ENCODE measurements at places on chromosomes 11 and 22.

DNA sequence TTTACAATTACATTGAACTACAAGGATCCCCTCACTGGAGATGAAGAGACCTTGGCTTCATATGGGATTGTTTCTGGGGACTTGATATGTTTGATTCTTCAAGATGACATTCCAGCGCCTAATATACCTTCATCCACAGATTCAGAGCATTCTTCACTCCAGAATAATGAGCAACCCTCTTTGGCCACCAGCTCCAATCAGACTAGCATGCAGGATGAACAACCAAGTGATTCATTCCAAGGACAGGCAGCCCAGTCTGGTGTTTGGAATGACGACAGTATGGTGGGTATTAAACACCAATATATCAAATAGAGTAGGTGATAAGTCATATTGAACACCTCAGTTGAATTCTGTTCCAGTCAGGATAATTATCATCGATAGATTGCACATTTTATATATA is 4.4 kb downstream of the FBXO7 start:
- no peak for DNase-seq

DNA sequence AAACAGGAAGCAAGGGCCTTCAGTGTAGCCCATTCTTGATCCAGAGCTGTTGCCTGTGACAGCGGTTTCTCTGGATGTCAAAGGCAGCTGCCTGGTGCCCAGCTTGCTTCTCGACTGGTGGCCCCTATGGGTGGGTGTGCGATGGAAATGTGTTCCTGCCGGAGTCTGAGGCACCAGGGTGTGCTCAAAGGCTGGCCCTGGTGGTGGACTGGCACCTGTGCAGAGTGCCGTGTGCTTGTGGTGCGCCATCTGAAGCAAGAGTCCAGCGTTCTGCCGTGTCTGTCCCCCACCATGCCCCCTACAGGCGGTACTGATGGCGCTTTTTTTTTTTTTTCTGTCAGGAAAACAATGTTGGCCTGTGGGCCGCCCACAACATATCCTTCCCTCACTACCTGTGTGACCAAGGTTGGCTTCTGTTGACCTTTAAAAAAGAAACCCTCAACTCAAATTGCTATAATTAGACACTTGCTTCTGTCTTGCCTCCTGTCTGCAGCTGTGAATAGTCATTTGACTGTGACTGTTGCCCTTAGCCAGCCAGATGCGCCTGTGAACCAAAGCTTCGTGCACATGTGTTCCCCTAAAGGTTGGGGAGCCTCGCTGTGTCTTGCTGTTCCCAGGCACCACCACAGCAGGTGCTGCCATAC is 4.7 kb upstream of the RANBP1 start:
- DNase-seq, result no peak

GRCh38 chr11:46202149-46202548 is 75.3 kb upstream of the CREB3L1 start:
- DNase-seq, result peak; percentile 5

DNA sequence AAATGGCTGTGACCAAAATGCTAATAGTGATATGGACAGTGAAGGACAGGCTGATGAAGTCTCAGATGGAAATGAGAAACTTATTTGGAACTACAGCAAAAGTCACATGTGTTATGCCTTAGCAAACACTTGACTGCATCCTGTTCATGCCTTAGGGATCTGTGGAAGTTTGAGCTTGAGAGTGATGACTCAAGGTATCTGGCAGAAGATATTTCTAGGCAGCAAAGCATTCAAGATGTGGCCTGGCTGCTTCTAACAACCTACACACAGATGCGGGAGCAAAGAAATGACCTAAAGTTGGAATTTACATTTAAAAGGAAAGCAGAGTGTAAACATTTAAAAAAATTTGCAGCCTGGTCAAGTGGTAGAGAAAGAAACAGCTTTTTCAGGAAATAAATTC is 28.1 kb upstream of the CD81 start:
- no peak for DNase-seq

DNA sequence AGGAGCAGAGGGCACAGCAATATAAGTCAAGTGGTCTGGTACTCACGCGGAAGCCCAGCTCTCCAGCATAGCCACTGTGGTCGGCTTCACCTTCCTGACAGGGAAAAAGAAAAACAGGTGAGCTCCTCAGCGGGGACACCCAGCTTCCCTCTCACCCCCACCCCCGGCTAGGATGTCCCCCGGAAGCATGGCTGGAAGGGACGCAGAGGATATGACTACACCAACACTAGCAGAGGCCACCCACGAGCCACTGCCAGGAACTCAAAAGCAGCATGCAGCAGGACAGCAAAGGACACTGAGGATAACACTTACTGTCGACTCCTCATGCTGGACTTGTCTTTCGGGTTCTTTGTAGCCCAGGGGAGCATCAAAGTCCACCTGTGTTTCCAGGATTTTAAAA is 9.0 kb upstream of the C22orf39 start:
- no peak for DNase-seq

DNA sequence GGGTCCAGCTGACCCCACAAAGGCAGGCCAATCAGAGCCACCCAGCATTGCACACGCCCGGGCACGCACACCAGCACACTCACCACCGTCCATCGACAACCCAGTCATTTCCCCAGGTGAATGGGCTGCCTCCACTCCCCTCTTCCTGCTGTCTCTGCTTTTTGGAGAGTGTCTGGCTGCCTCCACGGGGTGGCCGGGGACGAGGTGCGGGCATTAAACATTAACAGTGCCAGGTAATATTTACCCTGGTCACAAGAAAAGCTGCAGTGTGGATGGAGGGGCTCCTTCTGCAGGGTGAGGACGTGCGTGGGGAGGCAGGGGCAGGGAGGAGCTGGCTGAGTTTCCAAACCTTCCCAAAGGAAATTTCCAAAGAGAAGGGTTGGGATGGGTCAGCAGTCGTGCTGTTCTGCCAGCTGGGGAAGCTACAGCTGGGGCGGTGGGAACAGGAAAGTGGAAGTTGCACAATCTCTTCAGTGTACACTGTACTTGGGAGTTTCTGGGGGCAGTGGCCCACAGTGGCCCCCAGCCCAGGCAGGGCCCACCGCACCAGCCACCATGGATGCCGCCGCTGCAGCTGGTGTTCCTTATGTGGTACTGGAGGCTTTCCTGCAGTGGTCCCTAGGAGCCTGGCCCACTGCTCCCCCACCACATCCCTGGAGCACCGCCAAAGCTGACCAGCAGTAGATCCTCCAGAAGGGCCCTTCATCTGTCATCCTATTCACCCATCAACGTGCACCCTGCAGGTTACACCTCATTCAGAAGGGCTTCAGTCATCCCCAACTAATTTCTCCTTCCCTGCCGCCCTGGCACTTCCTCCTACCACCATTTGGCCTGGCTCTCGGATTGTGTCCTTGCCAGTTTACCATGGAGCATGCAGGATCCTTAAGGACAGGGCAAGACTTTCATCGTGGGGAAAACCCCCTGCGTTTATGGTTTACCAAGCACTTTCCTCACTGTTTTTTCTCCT is at the start of gene FXYD2:
TSS of gene FXYD2 (minus strand) at position 174 of the 967 bp plus-strand sequence. CDS start at position 108, 66 bp downstream.
- DNase-seq, result no peak

DNA sequence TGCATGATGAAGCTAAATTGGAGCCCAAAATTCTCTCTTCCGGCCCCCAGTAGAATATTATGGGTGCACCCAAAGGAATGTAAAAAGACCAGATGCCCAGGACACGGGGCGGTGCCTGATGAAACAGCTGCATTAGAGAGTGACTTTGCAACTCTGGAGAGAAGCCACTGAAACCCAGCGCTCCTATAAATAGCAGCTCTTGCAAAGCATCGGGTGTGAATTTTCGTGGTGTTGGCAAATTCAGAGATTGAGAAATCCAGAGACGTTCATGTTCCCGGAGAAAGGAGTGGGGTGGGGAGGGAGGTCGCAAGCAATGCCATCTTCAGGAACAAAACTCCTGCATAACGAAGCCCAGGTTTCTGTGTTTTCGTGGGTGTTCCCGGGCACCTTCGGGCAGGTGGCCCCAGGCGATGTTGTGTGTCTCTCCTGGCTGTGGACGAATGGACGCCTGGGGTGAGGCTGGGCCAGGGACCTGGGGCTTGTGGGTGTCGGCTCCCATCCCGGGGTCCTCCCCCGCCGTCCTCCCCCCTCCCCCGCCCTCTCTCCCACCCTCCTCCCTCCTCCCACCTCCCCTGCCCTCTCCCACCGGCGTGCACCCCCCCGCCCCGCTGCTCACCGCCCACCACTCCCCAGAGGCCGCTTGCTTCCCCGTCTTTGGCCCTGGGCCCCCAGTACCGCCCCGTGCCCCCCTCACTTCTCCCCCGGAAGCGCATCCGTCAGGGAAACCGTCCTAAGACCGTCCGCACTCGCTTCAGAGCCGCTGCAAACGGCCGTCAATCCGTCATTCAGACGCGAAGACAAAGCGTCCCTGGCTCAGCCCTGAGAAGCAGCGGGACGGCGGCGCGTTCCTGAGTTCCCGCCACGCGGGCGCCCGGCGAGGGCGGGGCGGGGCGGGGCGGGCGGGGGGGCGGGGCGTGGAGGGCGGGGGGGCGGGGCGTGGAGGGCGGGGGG is 26.7 kb upstream of the TOLLIP start:
- no peak for DNase-seq

- no peak for DNase-seq
Observed at GRCh38 chr11:111414936-111415335, 35.9 kb upstream of the POU2AF1 start.

GRCh38 chr22:23385678-23386631 is 194.1 kb downstream of the IGLL1 start:
- peak; percentile 48 for DNase-seq

- DNase-seq, result no peak
Observed at GRCh38 chr11:86513746-86514373, 139.2 kb downstream of the CCDC81 start.

- no peak for DNase-seq
Observed at GRCh38 chr11:69213316-69213715, 57.6 kb downstream of the SMIM38 start.

GRCh38 chr22:46508491-46508999 is 28.9 kb downstream of the CELSR1 start:
- DNase-seq, result no peak

- DNase-seq, result no peak
Observed at GRCh38 chr11:63375434-63375833, 5.8 kb downstream of the SLC22A9 start.

DNA sequence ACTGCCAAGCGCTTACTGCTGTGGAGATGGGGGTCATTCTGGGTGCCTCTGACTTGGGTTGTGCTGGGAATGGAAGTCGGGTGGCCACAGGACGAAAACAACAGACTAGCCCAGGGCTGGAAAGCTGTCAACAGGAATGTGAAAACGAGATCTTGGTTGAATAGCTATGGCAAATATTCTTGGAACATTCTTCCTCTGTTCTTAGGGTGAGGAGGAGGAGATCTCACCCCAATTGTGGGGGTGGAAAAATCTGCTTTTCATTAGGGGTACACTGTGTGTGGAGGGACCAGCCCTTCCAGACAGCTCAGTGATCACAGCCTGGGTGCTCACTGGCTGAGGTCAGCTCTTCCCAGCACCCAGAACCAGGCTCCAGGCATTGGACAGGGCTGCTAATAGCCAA is 52.0 kb upstream of the PRSS23 start:
- no peak for DNase-seq

GRCh38 chr11:126430581-126431335 is 75.3 kb downstream of the ST3GAL4 start:
- no peak for DNase-seq

GRCh38 chr11:7376386-7376785 is 108.9 kb upstream of the OLFML1 start:
- no peak for DNase-seq

- no peak for DNase-seq
Observed at GRCh38 chr11:44286268-44286880, 23.6 kb downstream of the ALX4 start.
